Esophagus mucosa (tissue), 1 donor: ENCODE measurements at places on chromosomes 5 and 9. TPM values are rescaled to one million over a fixed set of nuclear protein-coding genes. Genes with fewer than 3 reads are reported as not detected.

The PLAC8L1 gene
- total RNA-seq = 0.52 TPM

The LEAP2 gene
- total RNA-seq = 0.68 TPM

The MAMDC2 gene
- 1.3 TPM for total RNA-seq

The MFAP3 gene
- 19.6 TPM for total RNA-seq

The FAXDC2 gene
- 2.9 TPM for total RNA-seq
